ENCODE measurements at places on chromosomes 3 and 15. TPM values are rescaled to one million over a fixed set of nuclear protein-coding genes. Genes with fewer than 3 reads are reported as not detected.

- no peaks in the 10 kb centered on the region for H3K4me1 ChIP-seq
- H3K27ac ChIP-seq, result no peak overlapping the region
- H3K27me3 ChIP-seq, result no peaks in the 10 kb centered on the region
- H3K4me3 ChIP-seq, result peak overlapping the region; percentile 86
These were observed 1.4 kb downstream of the CRTAP start for GRCh38 chr3:33115024-33115768.

GRCh38 chr3:175511219-175511785, 652.2 kb downstream of the NAALADL2 start:
- no peaks in the 10 kb centered on the region for H3K27me3 ChIP-seq
- no peaks in the 10 kb centered on the region for H3K36me3 ChIP-seq
- no peak overlapping the region for H3K4me3 ChIP-seq
- DNase-seq, result no peak
- H3K4me1 ChIP-seq, result peaks cover 3% of the 10 kb centered on the region
- no peak overlapping the region for H3K27ac ChIP-seq

DNA sequence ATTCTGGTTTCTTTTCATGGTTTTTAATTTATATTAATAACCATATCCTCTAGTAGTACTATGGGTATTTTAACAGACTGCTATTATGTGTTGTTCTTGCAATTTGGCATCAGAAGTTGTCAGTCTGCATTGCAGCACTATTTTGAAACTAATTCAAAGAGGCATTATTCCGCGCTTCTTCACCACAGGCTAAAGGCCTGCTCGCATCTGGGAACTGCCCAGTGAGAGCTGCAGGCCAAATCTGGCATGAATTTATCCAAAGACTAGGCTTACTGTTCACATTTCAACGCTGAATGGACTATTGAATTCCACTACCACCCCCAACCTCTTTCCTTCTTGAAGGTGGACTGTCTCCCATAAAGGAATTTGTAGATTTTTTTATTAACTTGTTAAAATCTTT, 310.4 kb upstream of the NR2F2 start:
- DNase-seq, result no peak
- H3K36me3 ChIP-seq, result no peaks in the 10 kb centered on the region
- no peak overlapping the region for H3K27ac ChIP-seq
- no peaks in the 10 kb centered on the region for H3K4me1 ChIP-seq

- H3K27ac ChIP-seq, result no peak overlapping the region
- no peaks in the 10 kb centered on the region for H3K36me3 ChIP-seq
- H3K4me1 ChIP-seq, result no peaks in the 10 kb centered on the region
- DNase-seq, result no peak
- H3K27me3 ChIP-seq, result no peaks in the 10 kb centered on the region
These were observed 765.4 kb upstream of the NR2F2 start for GRCh38 chr15:95565016-95565600.

GRCh38 chr3:111803123-111803593, 55.9 kb upstream of the PHLDB2 start:
- H3K27me3 ChIP-seq, result no peaks in the 10 kb centered on the region
- H3K27ac ChIP-seq, result no peak overlapping the region
- DNase-seq, result no peak
- H3K36me3 ChIP-seq, result no peaks in the 10 kb centered on the region

- H3K27me3 ChIP-seq, result no peaks in the 10 kb centered on the region
- DNase-seq, result no peak
- H3K4me3 ChIP-seq, result no peak overlapping the region
These were observed 295.5 kb downstream of the PLOD2 start for GRCh38 chr3:145865399-145866018.

GRCh38 chr15:101580431-101580830, 71.8 kb downstream of the TM2D3 start:
- no peak overlapping the region for H3K27ac ChIP-seq
- H3K36me3 ChIP-seq, result 0 out of 2 replicates have a peak, but pooled peaks cover 4% of the 10 kb centered on the region
- no peaks in the 10 kb centered on the region for H3K4me1 ChIP-seq
- H3K27me3 ChIP-seq, result no peaks in the 10 kb centered on the region

- no peak overlapping the region for H3K27ac ChIP-seq
- H3K4me3 ChIP-seq, result no peak overlapping the region
- H3K36me3 ChIP-seq, result no peaks in the 10 kb centered on the region
- DNase-seq, result no peak
These were observed 64.6 kb downstream of the TPRG1 start for GRCh38 chr3:189236352-189236751.

GRCh38 chr3:194446754-194447153, 40.0 kb downstream of the ATP13A3 start:
- H3K27ac ChIP-seq, result no peak overlapping the region
- H3K4me3 ChIP-seq, result no peak overlapping the region
- no peak for DNase-seq
- H3K36me3 ChIP-seq, result peaks cover 67% of the 10 kb centered on the region

DNA sequence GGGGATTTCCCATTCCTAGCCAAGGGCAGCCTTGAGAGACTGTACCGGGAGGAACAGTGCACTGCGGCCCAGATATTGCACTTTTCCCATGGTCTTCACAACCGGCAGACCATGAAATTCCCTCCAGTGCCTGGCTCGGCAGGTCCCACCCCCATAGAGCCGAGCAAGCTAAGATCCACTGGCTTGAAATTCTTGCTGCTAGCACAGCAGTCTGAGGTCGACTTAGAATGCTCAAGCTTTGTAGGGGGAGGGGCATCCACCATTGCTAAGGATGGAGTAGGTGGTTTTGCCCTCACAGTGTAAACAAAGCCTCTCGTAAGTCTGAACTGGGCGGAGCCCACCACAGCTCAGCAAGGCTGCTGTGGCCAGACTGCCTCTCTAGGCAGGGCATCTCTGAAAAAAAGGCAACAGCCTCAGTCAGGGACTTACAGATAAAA, 156.3 kb downstream of the FRMD5 start:
- no peaks in the 10 kb centered on the region for H3K4me1 ChIP-seq
- no peak overlapping the region for H3K27ac ChIP-seq
- no peaks in the 10 kb centered on the region for H3K27me3 ChIP-seq
- H3K4me3 ChIP-seq, result peak overlapping the region; percentile 32

- H3K27ac ChIP-seq, result no peak overlapping the region
- H3K4me3 ChIP-seq, result no peak overlapping the region
- no peaks in the 10 kb centered on the region for H3K4me1 ChIP-seq
- H3K36me3 ChIP-seq, result no peaks in the 10 kb centered on the region
- no peaks in the 10 kb centered on the region for H3K27me3 ChIP-seq
These were observed 42.6 kb upstream of the TP63 start for GRCh38 chr3:189588475-189589178.

DNA sequence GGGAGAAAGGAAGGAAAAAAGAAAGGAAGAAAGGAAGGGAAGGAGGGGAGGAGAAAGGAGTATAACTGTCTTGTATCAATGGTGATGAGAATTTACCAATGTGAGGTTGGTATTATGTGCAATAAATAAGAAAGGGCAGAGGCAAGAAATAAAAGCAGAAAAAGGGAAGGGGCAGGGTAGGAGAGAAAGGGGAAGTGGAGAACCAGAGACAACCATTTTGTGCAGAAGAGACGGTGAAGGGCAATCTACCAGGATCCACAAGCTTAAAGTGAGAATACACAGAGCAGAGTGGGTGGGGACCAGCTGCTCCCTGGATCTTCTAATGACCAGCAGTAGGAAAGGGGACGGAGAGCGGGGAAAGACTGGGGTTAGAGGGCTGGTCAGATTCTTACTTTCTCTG, 106.9 kb upstream of the SLCO2A1 start:
- no peak overlapping the region for H3K27ac ChIP-seq
- no peak for DNase-seq
- peaks cover 5% of the 10 kb centered on the region for H3K36me3 ChIP-seq
- H3K27me3 ChIP-seq, result no peaks in the 10 kb centered on the region
- no peak overlapping the region for H3K4me3 ChIP-seq

DNA sequence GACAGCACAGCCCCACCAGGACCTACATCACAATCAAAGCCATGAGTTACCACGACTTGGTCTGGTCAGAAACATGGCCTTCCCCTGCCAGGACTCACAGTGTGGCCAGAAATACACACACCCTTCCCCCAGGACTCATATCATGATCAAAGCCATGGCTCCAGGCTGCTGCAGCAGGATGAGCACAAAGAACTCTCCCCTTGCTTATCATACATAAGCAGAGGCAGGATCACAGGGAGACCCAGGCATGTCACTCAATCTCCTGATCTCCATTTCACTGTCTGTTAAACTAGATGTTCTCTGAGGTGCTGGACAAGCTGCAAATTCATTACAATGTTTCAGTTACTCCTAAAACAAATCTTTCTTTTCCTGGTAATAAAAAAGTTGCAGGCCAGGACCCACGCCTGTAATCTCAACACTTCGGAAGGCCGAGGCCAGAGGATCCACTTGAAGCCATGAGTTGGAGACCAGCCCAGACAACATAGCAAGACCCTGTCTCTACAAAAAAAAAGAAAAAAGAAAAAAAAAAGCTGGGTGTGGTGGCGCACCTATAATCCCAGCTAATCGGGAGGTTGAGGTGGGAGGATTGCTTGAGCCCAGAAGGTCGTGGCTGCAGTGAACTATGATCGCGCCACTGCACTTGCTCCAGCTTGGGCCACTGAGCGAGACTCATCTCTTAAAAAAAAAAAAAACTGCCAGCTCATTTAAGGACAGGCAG, 1.2 kb downstream of the PFKFB4 start:
- peaks cover 12% of the 10 kb centered on the region for H3K4me1 ChIP-seq
- peaks cover 29% of the 10 kb centered on the region for H3K36me3 ChIP-seq
- H3K27ac ChIP-seq, result no peak overlapping the region
- no peak for DNase-seq
- H3K27me3 ChIP-seq, result no peaks in the 10 kb centered on the region

- no peaks in the 10 kb centered on the region for H3K4me1 ChIP-seq
- no peaks in the 10 kb centered on the region for H3K27me3 ChIP-seq
- no peak overlapping the region for H3K27ac ChIP-seq
- no peak overlapping the region for H3K4me3 ChIP-seq
These were observed 4.2 kb downstream of the ABTB1 start for GRCh38 chr3:127676921-127677351.

DNA sequence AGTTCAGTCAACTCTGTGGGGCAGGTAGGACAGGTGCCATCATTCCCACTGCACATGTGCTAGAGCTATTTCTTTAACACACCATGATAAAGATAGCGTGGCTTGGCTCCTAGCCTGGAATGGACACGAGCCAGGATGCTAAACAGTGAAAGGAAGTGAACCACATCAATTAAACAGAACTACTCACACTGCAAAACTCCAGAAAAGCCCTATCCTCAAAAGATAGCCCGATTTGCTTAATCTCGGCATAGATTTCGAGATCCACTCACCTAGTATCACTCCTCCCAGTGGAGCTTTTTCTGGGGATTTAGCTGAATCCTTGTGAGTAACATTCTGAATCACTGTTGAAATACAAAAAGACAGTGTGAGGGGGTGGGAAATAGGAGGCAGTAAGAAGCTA, 118.0 kb downstream of the ABI3BP start:
- no peak for DNase-seq
- no peaks in the 10 kb centered on the region for H3K27me3 ChIP-seq
- no peak overlapping the region for H3K4me3 ChIP-seq
- H3K36me3 ChIP-seq, result no peaks in the 10 kb centered on the region

- no peak overlapping the region for H3K27ac ChIP-seq
- H3K4me1 ChIP-seq, result peaks cover 5% of the 10 kb centered on the region
- H3K27me3 ChIP-seq, result no peaks in the 10 kb centered on the region
- no peak for DNase-seq
These were observed 287.6 kb downstream of the EPHB1 start for GRCh38 chr3:135082706-135083105.

PDE12 gene
- total RNA-seq, result 18.9 TPM

DMXL2 gene
- 13.9 TPM for total RNA-seq

MGLL gene
- 0.11 TPM for total RNA-seq

PLA2G4E gene
- total RNA-seq, result not detected

TMEM212 gene
- total RNA-seq, result not detected

KLHL25 gene
- total RNA-seq, result 18.4 TPM

CORO2B gene
- total RNA-seq, result 3.2 TPM

GOLGA8J gene
- not detected for total RNA-seq

SKIL gene
- total RNA-seq, result 170 TPM
